Colonic mucosa (tissue), 4 donors: ENCODE measurements at places on chromosomes 12 and 14. TPM values are rescaled to one million over a fixed set of nuclear protein-coding genes. Genes with fewer than 3 reads are reported as not detected.
A peak's percentile ranks its signal among the peaks of the same experiment; 100 is the strongest.

DNA sequence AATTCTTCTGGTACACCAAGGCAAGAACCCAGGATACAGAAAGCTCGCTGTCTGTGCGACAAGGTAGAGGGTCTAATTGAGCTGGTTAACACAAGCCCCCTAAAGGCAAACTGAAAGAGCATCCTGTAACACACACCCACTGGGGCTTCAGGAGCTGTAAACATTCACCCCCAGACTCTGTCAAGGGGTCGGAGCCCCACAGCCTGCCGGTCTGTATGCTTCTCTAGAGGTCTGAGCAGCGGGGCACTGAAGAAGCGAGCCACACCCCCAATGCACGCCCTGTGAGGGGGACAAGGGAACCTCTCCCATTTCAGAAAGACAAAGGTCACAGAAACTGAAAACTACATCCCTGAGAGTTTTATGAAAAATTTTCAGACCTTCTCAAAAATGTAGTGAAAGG, 1.3 kb upstream of the IPO8 start:
- DNase-seq, result no peak

GRCh38 chr14:79254069-79254775, 957.1 kb downstream of the DIO2 start:
- DNase-seq, result no peak

- DNase-seq, result no peak
These were observed 189.5 kb downstream of the PHLDA1 start for GRCh38 chr12:75842090-75842489.

GPR65 gene
- total RNA-seq, result 0.35 TPM

LRFN5 gene
- 0.37 TPM for total RNA-seq

PLEKHD1 gene
- 0.10 TPM for total RNA-seq

DNA sequence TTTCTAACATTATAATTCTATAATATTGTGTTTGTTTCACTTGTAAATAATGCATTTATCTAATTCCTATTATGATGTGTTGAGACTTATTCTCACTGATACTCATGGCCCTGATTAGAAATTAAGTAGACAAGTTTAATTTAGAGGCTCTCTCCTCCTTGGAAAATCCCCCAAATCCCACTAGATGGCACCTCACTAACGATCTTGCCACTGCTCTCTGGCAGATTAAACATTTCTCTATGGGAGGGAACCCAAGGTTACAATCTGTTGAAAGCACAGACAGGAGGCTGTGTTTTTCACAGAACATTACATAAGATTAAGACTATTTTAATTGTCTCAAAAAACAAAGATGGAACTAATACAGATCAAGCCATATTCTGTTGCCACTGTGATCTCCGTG, 318.7 kb downstream of the LRFN5 start:
- DNase-seq, result no peak

CCDC38 gene
- total RNA-seq, result not detected

DNA sequence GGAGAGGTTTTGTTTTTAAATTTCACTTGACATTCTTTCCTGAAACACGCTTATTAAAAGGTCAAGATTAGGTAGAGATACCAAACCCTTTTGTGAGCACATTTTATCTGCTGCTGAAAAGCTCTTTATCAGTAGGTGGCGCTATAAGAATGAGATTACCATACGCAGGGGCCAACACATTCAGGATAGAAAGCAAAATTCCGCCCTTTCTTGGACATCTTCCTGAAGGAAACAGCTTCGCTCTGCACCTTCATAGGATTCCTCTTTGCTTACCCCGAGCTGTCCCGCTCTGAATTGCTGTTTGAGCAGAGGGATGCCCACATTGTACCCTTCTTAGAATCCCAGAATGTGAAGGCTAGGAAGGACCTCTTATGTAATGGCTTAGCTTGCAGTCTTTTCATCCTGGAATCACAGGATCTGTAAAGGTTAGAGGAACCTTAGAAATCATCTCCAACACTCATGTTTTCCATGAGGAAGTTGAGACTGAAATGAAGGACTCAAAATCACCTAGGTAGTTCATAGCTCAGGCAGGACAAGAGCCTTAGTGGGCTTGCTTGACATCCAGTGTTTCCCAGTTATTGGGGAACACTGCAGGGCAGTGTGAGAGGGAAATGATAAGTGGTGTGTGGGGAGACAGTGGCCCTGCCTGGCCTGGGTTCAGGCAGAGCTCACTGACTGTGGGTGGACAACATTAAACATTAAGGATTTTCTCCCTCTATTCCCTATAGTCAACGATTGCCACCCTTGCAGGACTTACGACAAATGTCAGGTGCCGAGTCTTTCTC, 38.7 kb upstream of the CRY1 start:
- peak; percentile 21 for DNase-seq

TMEM120B gene
- total RNA-seq, result 6.5 TPM

DNA sequence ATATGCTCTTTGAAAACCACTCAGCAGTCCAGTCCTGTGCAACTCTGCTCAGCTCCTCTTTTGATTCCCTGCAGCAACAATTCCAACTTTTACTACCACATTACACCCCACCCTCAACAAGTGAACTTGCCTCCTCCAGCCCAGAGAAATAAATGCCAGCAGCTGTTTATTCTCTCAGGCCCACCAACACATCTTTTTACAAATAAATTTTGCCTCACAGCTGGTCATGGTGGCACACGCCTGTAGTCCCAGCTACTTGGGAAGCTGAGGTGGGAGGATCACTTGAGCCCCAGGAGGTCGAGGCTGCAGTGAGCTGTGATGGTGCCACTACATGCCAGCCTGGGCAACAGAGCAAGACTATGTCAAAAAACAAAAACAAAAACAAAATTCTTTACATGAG, 9.8 kb downstream of the SNX6 start:
- DNase-seq, result no peak

DNA sequence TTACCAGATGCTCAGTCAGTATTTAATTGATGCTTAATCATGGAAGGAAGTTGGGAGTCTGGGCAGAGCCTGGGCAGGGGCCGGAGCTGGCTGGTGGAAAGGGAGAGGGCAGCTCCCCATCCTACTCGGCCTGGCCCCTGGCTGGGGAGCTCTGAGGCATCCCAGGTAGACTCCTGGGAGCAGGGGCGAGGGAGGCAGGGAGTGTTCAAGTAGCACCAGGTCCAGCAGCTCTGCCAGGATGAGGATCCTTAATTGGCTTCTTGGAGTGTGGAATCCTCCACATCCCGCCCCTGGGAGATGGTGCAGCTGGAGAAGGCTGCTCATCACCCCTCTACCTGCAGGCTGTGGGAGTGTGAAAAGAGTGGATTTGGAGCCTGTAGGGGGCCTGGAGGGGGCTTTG, 30.9 kb downstream of the SYNDIG1L start:
- DNase-seq, result no peak
